Ammon's horn (tissue), 1 donor: ENCODE measurements at places on chromosomes 4 and X.
A peak's percentile ranks its signal among the peaks of the same experiment; 100 is the strongest.

DNA sequence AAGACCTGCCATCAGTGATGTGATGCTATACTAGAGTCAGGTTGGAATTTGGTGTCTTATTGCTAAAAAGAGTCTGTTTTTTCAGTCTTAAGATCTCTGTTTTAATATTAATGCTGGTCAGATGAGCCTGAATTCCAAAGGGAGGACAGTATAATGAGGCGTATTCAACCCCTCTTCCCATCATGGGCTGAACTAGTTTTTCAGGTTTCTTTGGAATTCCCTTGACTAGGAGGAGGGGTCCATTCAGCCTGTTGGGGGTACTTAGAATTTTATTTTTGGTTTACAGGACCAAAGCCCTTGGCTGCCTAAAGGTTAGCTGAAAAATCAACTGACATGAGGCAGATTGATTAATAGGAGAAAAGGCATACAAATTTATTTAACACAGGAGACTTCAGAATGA lies 24.1 kb upstream of the PI4K2B start:
- DNase-seq, result no peak

GRCh38 chr4:163673848-163674697 lies 179.6 kb downstream of the TMA16 start:
- DNase-seq, result no peak

DNA sequence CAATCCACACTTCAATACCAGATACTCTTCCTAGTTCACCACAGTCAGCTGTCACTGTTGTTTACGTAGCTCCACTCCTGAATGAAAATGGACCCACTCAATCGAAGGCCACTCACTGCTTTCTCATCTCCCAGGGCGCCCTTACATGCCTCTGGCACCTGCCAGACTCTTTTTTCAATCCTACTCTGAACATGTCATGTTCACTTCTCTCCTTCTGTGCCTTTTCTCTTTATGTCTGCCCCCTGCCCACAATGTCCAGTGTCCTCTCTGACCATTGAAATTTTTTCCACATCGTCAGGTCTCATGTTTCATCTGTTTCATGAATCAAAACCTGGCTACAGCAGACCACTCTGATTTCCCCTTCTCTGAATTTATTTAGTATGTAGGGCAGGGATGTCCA lies 1.3 kb upstream of the MGAT4D start:
- DNase-seq, result no peak

DNA sequence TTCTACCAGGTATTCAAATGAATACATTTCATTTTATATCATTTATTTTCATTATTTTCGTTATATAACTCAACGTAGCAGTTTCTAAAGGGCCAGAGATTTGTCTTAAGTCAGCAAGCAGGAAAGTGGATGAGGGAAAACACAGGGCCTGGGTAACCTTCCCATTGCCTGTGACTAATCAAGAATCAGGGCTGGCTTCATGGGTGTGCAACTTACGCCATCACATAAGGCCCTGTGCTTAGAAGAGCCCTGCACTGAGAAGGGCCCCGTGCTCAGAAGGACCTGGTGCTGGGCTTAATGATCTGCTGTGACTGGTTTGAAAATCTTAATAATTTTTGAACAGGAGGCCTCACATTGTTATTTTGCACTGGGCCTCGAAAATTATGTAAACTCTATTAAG lies 65.4 kb upstream of the FAM9C start:
- no peak for DNase-seq

DNA sequence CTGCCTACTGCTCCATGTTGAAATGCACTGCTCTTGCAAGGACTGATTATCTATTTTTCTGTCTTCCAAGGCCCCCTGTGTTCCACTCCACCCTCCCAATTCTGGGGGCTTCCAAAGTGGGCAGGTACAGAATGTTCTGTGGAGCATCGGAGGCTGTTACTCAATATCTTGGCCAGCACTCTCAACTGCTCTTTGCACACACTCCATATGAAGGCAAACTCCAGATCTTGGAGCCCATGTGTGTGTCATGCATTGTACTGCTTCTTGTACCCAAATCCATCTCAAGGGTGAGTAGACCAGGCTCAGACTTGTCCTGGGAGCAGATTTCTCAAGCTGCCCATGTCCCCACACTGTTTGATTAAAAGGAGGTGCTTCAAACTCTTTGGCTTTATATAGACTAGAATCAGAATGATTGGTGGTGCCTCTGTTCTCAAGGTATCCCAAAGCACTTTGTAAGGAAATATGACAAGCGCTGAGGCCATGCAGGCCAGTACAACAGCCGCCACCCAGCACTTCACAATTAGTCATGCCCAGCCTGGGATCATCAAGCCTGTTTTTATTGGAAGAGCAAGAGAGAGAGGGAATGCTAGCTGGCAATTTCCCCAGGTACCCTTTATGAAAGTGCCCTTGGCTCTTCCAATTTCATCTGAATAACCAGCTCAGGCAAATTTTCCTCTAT lies 44.3 kb downstream of the AR start:
- no peak for DNase-seq

GRCh38 chrX:129959493-129959832 lies 23.0 kb upstream of the BCORL1 start:
- no peak for DNase-seq

DNA sequence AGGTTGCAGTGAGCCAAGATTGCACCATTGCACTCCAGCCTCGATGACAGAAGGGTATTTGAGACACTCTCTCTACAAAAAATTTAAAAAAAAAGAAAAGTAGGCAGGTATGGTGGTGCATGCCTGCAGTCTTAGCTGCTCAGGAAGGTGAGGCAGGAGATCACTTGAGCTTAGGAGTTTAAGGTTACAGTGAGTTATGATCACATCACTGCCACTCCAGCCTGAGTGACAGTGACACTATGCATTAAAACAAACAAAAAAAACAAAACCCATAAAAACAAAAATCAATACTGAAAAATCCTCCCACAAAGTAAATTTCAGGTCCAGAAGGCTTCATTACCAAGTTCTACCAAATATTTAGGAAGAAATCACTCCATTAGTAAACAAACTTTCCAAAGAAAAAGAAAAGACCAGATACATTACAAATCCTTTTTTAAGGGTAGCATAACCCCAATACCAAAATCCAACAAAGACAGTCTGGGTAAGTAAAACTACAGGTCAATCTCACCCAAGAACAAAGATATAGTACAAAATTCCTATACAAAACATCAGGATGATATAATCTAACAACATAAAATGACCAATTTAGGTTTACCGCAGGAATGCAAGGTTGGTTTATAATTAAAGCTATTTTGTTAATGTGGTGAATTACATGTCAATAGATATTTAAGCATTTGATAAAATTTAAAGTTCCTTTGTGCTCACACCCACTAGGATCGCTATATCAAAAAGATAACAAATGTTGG lies 11.7 kb downstream of the NELFA start:
- no peak for DNase-seq

GRCh38 chr4:35342833-35343232 lies 901.5 kb downstream of the ARAP2 start:
- no peak for DNase-seq

- no peak for DNase-seq
These were observed 22.1 kb downstream of the ANXA5 start for GRCh38 chr4:121674696-121675095.

DNA sequence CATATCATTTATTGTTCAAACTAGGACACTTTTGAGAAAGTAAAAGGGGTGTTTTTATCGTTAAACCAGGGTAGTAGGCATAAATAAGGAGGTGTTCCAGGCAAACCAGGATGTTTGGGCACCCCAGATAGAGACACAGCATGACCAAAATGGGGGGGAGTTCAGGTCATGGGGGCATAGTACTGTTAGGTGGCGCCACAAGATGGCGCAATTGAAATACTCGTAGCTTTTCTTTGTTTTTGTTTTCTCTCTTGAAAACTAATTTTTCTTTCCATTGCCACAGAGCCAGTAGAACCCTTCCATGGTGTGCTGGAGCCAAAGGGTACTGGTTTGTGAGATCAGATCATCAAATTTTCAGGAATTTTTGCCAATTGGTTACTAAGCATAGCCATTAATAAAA lies 283.4 kb downstream of the BCOR start:
- DNase-seq, result peak; percentile 21

- DNase-seq, result no peak
These were observed 57.8 kb upstream of the ADGRA3 start for GRCh38 chr4:22573641-22574040.

DNA sequence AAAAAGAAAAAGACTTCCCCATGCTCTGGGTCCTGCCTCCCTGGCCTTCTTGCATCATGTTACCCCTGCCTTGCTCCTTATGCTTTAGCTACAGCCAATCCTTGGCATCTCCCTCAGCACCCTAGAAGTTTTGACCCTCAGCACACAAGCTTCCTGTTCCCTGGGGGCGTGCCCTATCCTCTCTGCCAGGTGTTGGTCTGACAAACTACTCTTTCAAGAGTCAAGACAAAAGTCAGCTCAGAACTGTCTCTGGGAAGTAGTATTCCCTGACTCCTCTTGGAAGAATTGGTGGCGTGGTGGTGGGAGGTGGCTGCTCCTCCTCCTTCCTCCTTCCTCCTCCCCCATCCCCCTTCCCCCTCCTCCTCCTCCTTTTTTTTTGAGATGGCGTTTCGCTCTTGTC lies 41.0 kb downstream of the PRPS1 start:
- no peak for DNase-seq

- no peak for DNase-seq
These were observed 22.0 kb upstream of the UGT2B4 start for GRCh38 chr4:69517674-69518073.

- peak; percentile 4 for DNase-seq
These were observed 56.0 kb downstream of the PDLIM5 start for GRCh38 chr4:94507708-94508107.

DNA sequence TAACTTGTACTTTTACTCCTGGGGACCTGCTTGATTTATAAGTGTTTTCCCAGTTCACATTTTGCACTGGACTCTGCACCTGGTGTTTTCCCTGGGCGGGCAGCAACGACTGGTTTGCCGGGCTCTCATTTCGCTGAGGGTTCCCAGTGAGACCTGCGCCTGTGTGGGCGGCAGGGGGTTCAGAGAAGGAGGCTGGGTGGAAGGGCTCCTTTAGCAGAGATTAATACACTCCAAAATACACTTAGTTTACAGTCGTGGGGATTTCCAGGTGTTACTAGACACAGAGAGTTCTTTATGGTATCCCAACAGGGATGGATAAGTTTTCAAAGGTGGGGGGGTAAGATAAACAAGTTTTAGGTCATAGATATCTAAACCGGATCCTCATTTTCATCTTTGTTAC lies 53.0 kb upstream of the SHISA3 start:
- no peak for DNase-seq

GRCh38 chr4:185576962-185577950 lies 41.9 kb upstream of the PDLIM3 start:
- no peak for DNase-seq

DNA sequence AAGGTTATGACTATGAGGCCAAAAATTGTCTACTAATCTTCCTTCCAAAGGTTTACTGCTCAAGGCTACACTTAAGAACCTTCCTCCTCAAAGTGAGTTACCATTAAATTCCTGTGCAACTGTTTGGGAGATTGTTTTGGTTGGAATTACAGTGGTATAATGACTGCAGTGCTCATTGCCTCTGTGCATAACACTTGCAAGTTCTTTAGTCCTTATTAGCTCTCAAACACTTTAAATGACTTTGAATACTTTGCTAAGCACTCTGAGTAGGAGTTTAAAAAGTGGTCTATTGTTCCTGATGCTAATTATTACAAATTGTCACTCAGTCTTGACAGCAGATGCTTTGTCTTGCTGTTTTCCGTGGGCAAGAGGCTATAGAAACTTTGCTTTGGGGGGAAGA lies 422.8 kb upstream of the PABPC4L start:
- DNase-seq, result no peak

- DNase-seq, result no peak
These were observed 163.1 kb upstream of the FAT1 start for GRCh38 chr4:186886759-186887158.

GRCh38 chrX:1658071-1658491 lies 43.2 kb downstream of the ASMT start:
- DNase-seq, result no peak

DNA sequence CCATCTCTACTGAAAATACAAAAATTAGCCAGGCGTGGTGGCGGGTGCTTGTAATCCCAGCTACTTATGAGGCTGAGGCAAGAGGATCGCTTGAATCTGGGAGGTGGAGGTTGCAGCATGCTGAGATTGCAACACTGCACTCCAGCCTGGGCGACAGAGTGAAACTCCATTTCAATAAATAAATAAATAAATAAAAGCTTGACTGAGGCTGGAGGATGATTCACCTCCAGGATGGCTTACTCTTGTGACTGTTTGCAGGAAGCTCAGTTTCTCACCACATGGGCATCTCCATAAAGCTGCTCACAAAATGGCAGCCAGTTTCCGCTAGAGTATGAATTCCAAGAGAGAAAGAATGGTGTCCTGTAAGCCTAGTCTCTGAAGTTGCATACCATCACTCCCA lies 191.7 kb upstream of the EDNRA start:
- no peak for DNase-seq

- DNase-seq, result no peak
These were observed 102.7 kb downstream of the SLC4A4 start for GRCh38 chr4:71441186-71442169.

DNA sequence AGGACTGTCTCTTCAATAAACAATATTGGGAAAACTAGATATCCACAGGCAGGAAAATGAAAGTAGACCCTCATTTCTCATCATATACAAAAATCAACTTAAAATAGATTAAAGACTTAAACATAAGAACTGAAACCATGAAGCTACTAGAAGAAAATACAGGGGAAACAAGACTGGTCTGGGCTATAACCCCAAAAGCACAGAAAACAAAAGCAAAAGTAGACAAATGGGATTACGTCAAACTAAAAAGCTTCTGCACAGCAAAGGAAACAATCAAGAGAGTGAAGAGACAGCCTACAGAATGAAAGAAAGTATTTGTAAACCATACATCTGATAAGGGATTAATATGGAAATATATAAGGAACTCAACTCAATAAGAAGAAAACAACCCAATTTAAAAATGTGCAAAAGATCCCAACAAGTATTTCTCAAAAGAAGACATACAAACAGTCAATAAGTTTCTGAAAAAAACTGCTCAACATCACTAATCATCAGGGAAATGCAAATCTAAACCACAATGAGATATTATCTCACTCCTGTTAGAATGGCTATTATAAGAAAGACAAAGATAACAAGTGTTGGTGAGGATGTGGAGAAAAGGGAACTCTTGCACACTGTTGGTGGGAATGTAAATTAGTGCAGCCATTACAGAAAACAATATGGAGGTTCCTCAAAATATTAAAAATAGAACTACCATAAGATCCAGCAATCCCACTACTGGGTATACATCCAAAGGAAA lies 325.3 kb upstream of the RASGEF1B start:
- DNase-seq, result no peak
